Stimulated activated CD8-positive, alpha-beta memory T cell treated with anti-CD3 and anti-CD28 coated beads, Interleukin-7, amount 100 ng/mL, for 4 hours (primary cell): ENCODE measurements at places on chromosomes 13 and 19.

DNA sequence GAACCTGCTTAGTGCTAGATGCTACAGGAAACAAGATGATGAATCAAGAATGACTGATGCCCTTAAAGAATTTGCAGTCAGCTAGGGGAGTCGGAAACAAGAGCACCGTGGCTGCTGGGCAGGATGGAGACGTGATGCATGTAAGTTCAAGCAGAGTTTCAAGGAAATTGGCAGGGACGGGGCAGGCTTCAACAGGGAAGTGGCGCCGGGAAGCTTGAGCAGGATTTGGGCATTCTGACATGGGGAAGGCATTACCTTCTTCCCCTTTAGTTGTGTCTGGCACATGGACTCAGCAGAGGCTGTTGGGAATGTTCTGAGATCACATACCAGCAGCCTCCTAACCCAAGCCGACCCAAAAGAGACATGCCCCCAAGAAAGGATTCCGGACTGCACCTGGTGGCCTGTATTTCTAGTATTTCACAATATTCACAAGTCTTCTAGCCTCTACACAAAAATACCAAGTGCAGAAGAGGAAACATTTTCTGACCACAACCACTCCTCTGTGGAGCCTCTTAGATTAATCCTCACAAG lies 138.2 kb downstream of the CRYL1 start:
- DNase-seq, result no peak

DNA sequence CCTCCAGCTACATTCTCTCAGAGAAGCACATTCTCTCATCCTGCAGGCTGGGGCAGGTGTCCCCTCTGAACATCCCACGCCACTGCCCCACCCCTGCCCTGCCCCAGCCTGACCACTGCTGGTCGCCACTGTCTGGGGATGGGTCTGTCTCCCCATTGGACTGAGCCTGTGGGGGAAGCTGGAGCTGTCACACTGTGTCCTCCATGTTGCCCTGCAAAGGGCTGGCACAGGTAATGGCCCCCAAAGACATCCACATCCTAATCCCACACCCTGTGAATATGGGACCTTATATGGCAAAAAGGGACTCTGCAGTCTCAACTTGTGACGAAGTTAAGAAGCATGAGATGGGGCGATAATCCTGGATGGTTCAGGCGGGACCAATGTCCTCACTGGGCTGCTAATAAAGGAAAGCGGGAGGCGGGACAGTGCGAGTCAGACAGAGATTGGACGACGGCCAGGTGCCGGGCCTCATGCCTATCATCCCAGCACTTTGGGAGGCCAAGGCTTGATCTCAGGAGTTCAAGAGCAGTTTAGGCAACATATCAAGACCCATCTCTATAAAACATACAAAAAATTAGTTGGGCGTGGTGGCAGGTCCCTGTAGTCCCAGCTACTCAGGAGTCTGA lies 9.1 kb downstream of the AP2S1 start:
- DNase-seq, result no peak

DNA sequence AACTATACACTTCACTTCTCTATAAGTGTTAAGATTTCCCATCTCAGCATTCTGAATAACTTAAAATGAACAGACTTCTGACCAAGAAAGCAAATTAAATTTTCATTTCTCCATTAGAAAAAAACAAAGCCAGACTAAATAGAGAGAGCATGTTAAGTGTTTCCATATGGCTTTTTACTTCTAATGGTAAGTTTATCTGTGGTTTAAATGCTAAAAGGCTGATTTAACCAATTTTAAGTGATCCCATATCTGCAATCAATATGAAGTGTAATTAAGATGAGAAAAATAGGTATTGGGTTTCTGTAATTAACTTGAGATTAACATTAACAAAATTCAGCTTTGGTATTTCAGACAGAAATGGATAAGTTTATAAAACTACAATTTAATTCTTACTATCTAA lies 107.8 kb downstream of the ELF1 start:
- DNase-seq, result no peak

DNA sequence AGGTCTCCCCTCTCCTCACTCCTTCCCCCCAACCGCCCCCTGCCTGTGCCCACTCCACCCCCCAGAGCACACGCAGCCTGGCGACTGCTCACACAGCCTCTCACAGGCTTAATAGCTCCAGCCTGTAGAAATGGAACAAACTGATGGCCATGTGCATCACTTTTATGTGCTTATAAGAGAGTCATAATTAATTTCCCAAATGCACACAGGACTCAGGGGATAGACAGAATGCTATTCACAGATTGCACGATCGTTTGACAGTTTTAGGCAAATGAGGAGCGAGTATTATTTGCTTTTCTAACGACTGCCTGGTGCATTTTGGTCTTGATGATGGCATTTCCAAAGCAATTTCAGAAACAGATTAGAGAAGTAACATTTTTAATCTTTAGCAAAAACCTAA lies 97.7 kb upstream of the VSTM2B start:
- no peak for DNase-seq

GRCh38 chr13:20789665-20790064 lies 15.9 kb upstream of the EEF1AKMT1 start:
- DNase-seq, result no peak

GRCh38 chr13:33453936-33454335 lies 168.4 kb upstream of the STARD13 start:
- DNase-seq, result no peak

DNA sequence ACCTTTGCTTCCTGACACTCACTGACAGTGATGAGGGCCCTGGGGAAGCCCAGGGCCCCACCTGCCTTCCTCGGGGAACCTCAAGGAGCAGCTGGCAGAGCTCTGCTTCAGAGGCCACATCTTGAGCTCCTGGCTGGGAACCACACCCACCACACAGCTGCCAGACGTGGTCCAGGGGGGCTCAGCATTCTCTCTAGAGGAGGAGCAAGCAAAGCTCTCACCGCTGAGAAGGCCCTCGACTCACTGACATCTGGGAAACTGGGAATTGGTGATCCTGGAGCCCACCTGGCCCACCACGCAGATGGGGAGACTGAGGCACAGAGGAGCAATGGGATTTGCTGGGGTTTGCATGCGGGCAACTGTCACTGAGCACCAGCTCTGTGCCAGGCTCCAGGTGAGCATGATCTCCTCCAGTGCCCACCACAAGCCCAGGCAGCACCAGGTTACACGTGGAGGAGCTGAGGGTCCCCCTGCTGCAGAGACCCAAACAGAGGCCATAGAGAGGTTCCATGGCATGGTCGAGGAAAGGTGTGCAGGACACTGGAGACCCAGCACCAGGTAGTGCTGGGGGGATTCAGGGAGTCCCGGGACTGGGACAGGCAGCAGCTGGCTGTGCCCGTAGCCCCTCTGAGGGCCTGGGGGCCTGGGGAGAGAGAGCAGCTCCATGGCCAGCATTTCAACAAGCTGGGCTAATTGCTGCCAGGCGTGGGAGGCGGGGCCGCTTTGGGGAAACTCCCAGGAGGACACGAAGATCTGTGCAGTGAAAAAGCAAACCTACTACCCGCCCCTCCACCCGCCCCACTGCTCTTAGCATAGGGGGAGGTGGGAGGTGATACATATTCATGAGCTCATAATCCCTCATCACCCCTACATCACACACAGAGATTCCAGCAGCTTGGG lies 33.4 kb downstream of the PEPD start:
- DNase-seq, result no peak

- no peak for DNase-seq
Observed at GRCh38 chr19:8337728-8338127, 5.3 kb downstream of the KANK3 start.

DNA sequence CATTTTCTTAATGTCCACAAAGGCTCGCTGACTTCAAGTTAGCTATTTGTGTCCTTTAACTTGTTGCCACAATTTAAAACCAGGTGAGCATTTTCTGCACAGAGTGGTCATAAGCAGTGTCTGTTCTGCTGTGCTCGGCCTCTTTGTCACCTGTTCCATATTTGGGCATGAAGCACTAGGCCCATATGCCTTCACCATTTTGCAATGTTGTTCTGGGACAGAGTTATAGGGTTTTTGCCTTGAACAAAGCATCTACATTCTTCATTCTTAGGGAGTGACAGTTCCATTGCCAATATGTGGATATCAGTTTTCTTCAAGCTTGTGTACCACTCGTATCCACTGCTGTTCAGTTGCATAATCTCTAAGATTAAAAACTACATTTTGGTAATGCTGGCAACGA lies 56.1 kb downstream of the LRCH1 start:
- no peak for DNase-seq

DNA sequence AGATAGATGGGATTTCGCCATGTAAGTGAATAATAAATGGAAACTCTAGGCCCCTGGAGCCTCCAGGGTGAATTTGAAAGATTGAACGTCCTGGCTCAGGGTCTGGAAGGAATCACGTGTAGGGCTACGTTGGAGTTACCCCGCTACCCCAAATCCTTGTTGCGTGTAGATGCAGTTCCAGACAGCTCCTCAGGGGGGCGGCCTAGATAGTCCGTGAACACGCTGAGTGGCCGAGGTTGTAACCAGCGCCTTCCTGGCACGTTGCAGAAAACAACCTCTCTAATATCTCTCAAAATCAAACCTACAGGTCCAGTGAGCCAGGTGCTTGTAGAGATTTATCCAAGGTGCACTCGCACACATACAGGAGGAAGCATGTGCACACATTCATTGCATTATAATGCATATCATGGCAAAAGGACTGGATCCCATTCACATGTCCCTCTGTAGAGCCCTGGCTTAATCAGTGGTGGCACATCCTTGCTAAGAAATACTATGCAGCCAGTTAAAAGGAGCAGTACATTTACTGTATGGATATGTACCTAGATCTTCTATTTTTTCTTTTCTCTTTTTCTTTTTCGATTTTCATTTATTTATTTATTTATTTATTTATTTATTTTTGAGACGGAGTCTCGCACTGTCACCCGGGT lies 2.5 kb upstream of the KEAP1 start:
- peak; percentile 64 for DNase-seq

DNA sequence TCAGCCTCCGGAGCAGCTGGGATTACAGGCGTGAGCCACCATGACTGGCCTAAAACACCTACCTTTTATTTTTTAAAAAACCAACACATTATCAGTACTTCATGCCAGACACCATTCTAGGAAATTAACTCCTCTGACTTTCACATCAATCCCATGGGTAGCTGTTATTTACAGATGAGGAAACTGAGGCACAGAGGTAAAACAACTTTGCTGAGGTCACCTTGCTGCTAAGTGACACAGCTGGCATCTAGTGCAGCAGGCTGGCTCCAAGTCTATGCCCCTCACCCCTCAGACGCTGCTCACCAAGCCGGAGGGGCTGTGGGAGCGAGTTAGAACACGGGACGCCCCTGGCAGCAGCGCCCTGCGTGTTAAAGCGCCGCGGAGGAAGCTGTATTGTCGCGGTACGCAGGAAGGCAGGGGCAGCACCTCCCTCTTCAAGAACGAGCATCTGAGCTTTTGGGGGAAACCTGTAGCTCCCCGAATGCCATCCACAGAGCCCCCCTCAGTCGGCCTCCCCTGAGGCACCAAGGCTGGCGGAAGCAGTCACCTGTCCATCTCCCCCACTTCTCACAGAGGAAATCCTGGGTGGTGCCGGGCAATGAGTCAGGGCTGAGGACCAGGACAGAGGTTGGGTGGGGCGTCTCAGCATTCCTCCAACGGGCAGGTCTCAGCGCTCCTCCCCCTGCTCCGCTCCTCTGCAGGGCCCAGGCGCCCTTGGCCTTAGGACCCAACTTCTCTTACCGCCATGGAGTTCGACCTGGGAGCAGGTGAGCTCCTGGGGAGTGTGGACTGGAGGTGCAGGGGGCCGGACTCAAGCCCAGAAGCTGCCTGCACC lies at the start of gene C19orf33:
C19orf33 (plus strand) TSS at position 735 of the 835 bp plus-strand sequence; CDS start at position 746, 11 bp downstream.
- DNase-seq, result no peak

DNA sequence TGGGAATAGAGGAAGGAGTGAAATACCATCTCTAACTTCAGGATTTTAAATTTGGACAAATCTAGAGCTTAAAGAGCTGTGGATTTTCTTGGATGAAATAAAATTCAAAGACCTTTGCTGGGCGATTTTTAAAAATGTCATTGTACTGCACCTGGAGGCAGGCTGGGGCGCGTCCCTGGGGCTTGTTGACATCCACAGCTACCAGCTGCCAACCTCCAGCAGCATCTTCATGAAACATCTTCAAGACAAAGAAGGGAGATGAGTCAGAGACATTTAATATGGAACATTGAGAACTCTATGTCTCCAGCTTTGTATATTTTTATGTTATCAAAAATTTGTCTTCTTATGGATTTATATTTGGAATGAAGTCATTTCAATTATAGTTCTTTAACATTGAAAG lies 132.5 kb downstream of the NALCN start:
- no peak for DNase-seq

DNA sequence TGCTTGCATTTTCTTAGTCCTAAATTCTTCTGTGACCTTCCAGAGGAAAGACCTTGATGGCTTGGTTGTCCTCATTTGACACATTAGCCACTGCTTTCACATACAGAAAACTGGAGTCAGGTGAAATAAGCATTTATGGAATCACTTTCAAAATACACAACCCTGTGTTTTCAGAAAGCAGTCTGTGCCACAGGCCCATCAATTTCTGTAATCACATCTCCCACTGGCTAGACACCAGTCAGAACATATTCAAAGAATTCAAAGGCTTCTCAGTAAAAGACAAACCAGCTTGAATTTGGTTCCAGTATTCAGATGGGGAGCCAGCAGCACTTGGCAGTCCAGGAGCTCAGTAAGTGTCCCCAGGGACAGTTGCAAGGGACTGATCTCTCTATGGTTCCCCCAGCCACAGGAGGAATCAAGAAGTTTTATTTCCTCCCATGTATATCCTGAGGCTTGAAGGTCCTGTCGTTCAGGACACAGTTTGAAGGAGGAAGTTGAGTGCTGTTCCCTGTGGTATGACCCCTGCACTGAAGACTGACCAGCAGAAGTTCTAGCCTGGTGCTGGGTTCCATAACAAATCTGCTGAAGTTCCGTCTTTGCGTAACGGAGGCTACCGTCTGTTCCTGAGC lies 214.3 kb downstream of the FOXO1 start:
- DNase-seq, result no peak
